ENCODE measurements at places on chromosomes 2 and 18. TPM values are rescaled to one million over a fixed set of nuclear protein-coding genes. Genes with fewer than 3 reads are reported as not detected.
A peak's percentile ranks its signal among the peaks of the same experiment; 100 is the strongest.

GRCh38 chr18:3153107-3153704 lies 66.6 kb downstream of the MYOM1 start:
- DNase-seq: peak; percentile 79

GRCh38 chr18:69127873-69128500 lies 272.7 kb upstream of the DOK6 start:
- no peak for DNase-seq

MEIS1 gene
- 2.7 TPM for total RNA-seq

DNA sequence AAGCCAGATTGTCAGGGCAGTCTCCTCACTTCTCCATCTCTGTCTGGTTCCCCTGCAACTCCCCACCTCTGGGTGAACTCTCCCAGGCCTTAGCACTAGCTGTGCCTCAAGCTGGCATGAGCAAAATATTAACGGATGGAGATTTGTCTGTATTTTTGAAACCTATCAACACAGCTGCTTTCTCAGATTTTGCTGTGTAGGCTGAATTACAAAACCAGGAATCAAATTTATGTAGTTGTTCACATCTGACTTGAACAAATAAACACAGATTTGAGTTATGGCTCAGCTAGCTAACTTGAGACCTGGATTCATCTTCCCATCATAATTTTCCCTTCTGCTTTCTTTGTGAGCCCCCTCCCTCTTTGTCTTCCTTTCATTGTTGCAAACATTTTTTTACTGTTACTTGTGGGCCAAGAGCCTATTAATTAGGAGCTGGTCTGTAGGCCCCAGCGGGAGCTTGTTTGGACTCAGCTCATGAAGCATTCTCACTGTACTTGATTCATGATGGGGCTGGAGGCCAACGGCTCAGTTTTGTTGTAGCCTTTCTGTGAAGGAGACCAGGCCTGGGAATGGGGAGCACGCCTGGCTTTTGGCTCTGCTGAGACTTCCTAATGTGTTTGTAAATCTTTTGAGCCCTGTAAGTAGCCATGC lies 164.1 kb upstream of the GATA6 start:
- DNase-seq: no peak

- DNase-seq: no peak
Measured at GRCh38 chr2:220579452-220579851, 952.0 kb downstream of the SLC4A3 start.

Measured in Caki2 (cell line).